Stimulated activated CD8-positive, alpha-beta memory T cell treated with anti-CD3 and anti-CD28 coated beads, Interleukin-7, amount 100 ng/mL, for 1 hour (primary cell): ENCODE measurements at places on chromosomes 4 and X.

GRCh38 chr4:74638689-74639088, 155.6 kb downstream of the BTC start:
- no peak for DNase-seq

GRCh38 chrX:29397506-29397905, 810.3 kb downstream of the IL1RAPL1 start:
- no peak for DNase-seq

DNA sequence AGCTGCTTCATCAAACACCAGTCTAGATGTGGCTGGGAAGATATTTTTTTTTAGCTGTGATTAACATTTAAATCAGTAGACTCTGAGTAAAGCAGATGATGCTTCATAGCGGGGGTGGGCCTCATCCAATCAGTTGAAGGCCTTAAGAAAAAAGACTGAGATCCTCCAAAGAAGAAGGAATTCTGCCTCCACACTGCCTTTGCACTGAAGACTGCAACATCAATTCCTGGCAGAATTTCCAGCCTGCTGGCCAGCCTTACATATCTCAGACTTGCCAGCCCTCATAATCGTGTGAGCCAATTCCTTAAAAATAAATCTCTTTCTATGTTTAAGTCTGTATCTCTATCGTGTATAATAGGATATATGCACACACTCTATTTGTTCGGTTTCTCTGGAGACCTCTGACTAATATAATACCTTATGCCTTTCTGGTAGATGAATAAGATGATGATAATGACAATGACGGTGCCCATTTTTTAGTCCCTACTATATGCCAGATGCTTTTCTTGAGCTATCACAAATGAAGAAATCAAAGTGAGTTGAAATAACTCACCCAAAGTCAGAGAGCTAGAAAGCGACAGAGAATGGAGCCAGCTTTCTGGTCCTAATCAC, 66.1 kb upstream of the SOD3 start:
- no peak for DNase-seq

- no peak for DNase-seq
These were observed 8.3 kb upstream of the PDE6B start for GRCh38 chr4:616911-617643.

DNA sequence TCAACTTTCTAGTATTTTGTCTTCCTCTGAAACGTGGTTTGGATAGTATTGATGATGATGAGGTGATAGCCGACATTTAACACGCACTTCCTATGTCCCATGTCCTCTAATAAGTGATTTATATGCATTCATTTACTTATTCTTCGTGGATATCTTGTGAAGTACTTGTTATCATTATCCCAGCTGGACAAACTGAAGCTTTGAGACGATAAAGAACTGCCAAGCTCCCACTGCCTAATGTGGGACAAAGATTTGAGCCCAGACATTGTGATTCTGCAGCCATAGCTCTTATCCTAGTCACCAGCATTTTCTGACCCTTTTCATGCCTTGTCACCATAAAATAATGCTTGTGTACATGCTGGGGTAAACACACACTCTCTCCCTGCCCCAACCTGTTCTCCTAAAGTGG, 92.5 kb downstream of the RAPGEF2 start:
- DNase-seq: no peak

GRCh38 chr4:10421344-10422055, 35.7 kb downstream of the ZNF518B start:
- no peak for DNase-seq

DNA sequence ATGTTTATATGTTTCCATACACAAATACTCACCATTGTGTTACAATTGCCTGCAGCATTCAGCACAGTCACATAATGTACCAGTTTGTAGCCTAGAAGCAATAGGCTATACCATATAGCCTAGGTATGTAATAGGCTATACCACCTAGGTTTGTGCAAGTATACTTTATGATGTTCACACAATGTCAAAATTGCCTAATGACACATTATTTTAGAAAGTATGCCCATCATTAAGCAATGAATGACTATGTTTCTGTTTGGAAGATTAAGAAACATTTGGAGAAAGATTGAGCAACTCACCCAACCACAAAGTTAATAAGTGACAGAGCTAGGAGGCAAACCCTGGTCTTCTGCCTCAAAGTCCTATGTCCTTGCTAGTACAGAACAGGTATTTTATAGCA, 96.8 kb upstream of the GRIA3 start:
- no peak for DNase-seq

DNA sequence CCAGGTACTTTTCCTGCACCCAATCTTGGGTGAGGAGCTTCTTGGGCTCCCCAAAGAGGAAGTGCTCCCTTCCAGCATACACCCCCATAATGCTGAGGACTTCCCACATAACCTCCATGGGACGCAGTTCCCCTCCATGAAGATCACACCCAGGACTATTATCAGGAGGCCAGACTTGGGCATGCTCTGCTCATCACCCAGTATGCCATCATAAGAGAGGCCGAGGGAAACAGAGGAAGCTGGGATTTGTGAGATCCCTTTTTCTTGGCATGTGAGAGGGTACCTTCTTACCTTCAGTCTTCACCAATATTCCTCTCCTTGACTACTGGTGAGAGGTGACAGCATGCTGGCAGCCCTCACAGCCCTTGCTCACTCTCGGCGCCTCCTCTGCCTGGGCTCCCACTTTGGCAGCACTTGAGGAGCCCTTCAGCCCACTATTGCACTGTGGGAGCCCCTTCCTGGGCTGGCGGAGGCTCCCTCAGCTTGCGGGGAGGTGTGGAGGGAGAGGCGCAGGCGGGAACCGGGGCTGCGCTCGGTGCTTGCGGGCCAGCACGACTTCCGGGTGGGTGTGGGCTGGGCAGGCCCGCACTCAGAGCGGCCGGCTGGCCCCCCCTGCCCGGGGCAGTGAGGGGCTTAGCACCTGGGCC, 15.7 kb upstream of the HSFX1 start:
- no peak for DNase-seq

GRCh38 chr4:104169437-104169836, 325.3 kb downstream of the CXXC4 start:
- no peak for DNase-seq

DNA sequence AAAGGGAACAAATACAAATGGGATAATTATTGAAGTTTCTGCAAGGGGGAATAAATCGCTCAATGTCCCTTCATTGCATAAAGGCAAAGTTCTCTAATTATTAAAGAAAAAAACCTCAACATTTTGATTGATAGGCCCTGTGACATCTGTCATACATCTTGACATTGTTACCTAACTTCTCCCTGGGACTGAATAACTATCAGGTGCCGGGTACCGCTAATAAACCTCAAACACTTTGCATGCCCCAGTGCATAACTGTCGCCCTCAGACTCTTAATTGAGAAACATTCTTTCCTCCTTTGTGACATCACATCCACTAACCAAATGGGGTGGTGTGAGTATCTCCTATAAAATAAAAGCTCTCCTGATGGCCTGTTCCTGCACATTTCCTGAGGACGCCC, at the start of gene ADAM29:
TSS of gene ADAM29 (plus strand) at position 301 of the 400 bp plus-strand sequence. CDS start 57,168 bp downstream, outside the sequence.
- DNase-seq: no peak

- no peak for DNase-seq
These were observed 16.6 kb downstream of the GPKOW start for GRCh38 chrX:49106930-49107329.

GRCh38 chr4:14620567-14621141, 381.6 kb upstream of the CPEB2 start:
- no peak for DNase-seq

GRCh38 chr4:164512124-164512523, 241.8 kb upstream of the SMIM31 start:
- DNase-seq: no peak

DNA sequence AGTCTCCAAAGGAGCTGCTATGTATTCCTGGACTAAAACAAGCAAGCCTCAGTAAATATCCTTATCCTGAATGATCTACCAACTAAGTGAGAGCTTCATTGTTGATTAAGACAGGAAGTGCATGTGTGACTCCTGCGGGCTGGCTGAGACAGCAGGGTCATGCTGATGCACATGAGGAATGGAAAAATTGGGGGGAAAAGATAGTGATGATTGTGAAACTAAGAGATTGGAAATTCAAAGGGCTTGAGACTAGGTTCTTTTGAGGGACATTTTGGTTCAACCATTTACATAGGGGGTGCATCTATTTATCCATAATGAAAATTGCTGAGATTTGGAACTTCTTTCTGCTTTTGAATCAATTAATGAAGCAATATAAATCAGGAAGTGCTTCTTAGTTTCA, 61.1 kb upstream of the C1QTNF7 start:
- no peak for DNase-seq

DNA sequence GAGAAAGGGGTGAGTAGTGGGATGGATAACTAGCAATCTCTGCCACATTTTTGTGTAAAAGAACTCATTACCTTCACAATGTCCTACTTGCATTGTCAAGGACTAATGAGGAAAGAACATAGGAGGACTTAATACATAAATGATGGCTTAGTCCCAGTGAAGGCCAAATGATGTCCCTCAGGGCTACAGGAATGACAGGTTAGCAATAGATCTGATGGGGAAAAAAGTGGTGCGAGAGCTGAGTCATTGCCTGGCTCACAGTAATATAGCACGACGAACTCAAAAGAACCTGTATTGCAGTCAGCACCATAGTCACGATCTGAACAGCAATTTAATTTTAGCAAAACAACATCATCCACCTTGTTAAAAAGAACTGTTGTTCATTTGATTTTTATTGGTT, 70.9 kb upstream of the ARHGAP36 start:
- DNase-seq: no peak

GRCh38 chr4:136861091-136861490, 671.2 kb downstream of the PCDH18 start:
- DNase-seq: no peak

- DNase-seq: no peak
These were observed 1139.7 kb downstream of the PCDH18 start for GRCh38 chr4:136392576-136392975.

DNA sequence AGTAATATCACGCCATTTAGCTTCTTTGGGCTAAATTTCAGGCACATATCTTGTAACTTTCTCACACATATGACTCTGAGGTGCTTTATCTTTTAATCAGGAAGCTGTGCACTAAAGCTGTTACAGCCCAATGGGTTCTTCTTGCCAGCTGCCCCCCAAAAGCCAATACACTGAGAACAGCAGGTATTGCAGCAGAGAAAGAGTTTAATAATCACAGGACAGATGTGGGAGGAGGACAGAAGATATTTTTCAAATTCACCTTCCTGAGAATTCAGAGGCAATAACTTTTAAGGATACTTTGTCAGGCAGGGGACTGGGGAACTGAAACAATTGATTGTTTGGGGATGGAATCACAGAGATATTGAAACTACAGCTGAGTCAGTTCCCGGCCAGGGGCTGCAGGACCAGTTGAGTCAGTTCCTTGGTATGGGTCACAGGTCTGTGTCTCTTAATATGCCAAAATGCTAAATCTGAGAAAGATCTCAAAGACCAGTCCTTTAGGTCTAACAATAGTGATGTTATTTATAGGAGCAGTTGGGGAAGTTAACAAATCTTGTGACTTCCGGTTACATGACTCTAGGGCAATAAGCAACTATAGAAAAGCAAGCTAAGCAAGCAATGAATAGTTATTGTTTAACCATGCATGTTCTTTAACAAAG, 28.1 kb downstream of the DDIT4L start:
- no peak for DNase-seq
